Central memory CD4-positive, alpha-beta T cell (primary cell): ENCODE measurements at places on chromosomes 13 and 19.

GRCh38 chr13:48066310-48066989, 28.5 kb downstream of the MED4 start:
- DNase-seq, result no peak

DNA sequence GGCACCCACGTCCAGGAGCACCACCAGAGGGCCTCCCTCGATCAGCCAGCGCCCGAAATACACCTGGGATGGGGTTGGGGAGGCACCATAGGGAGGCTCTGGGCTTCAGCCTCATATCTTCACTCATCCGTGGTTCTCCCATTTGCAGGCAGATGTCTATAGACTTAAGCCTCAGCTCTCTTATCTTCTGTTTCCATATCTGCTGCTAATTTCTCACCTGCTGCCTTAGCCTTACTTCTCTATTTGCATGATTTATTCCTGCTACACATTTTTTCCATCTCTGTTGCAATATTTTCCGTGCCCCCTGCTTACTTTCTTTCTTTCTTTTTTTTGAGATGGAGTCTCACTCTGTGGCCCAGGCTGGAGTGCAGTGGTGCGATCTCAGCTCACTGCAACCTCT, 5.8 kb downstream of the GYS1 start:
- no peak for DNase-seq

DNA sequence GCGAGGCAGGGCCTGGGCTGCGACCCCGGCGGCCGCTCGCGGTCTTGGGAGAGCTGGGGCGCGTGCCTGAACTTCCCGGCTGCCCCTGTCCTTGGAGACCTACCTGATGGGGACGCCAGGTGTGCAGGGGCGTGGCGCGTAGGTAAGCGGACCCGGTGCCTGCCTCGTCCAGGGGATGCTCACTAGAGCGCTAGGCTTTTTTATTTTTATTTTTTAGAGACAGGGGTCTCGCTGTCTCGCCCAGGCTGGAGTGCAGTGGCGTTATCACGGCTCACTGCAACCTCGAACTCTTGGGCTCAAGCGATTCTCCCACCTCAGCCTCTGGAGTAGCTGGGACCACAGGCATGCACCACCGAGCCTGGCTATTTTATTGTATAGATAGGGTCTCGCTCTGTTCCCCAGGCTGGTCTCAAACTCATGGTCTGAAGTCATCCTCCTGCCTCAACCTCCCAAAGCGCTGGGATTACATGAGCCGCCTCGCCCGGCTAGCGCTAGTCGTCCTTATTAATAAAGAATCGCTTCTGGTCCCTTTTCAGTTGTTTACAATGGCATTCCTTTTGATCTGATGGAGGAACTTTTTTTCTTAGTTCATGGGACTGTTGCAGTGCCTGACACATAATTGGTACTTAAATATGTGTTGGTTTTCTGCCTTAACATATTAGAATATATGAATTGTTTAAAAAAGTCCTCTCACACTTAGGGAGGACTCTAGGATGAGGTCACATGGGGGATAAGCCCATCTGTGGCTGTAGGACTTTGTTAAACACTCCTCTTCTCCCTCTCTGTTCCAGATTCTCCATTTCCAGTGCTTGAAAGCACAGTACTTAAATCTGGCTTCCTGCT, 812 bp downstream of the DPY19L3 start:
- DNase-seq, result no peak

DNA sequence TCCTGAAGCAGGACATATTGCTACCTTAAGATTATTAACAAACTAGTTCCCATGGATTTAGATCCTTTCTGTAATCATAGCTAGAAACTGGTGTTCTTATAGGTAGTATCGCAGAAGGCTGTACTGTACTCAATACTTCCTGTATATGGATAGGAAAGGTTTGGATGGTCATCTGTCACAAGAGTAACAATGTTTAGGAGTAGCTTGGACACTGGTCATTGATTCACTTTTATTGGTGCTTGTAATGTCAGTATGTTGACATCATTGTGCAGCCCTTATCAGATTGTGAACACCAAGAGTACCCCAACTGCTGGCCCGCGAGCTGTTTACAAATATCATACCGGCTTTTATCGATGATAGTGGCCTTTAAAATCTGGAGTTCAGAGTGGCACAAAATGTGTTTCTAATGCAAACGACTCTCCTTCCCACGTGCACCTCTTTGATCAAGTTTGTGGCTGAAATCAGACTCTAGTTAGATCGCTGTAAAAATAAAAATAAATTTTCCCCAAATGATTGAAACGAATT, 605 bp upstream of the CDK8 start:
- DNase-seq, result no peak

DNA sequence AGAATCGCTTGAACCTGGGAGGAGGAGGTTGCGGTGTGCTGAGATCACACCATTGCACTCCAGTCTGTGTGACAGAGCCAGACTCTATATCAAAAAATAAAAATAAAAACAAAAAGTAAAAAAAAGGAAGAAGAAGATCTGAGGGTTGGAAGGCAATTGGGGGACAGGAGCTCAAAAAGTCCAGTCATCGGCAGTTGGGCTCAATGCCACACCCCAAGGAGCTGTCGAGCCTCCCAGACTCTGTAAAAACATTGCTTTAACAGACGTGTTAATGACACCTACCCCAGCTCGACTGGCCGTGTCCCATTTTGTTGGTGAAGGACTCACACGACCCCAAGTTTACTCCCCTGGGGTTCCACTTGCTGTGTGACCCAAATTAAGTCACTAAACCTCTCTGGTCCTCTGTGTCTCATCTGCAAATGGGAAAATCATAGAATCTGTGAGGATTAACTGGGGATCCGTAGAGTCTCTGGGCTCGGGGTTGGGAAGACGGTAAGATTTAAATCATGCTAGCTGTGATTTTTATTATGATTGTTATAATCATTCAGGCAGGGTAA, 7.0 kb downstream of the GNA15 start:
- DNase-seq, result no peak

GRCh38 chr13:40082639-40083038, 427.2 kb downstream of the COG6 start:
- no peak for DNase-seq

DNA sequence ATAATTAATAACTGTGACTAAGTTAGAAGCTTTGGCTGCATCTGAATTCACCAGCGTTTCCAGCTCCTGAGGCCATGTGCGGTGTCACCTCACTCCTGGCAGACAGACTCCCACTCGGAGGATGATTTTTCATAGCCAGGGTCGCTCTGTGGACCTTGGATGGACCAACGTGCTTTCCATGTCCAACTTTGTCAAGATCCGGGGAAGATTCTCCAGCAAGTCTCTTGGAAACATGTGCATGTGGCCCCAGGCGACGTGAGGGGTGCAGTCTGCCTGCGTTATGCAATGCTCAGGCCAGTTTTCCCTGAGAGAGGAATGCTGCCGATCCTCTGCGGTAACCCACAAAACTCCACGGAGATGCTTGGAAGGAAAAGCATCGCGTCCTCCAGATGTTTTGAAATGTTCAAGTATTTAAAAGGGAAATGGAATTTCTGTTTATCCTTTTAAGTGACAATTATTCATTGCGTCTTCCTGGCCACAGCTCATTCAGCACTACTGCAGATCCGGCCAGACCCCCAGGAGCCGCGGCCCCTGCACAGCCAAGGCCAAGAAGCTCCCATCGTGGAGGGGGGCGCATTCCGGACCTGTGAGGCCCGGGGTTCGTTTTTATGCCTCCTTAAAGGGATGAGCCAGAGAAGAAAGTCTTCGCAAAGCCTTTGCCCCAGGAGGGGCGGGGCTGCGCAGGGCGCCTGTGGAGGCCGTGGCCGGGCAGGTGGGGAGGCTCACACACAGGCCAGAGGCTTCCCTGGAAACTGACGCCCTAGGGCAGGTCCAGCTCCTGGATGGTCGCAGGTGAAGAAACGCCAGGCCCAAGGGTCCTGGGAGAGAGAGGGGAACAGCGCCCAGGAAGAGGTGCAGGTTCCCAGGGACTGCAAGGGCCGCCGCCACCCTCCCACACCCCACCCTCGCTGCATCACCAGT, 46.0 kb downstream of the C13orf46 start:
- DNase-seq, result no peak

GRCh38 chr13:41973247-41973741, 12.4 kb upstream of the VWA8 start:
- DNase-seq, result no peak

DNA sequence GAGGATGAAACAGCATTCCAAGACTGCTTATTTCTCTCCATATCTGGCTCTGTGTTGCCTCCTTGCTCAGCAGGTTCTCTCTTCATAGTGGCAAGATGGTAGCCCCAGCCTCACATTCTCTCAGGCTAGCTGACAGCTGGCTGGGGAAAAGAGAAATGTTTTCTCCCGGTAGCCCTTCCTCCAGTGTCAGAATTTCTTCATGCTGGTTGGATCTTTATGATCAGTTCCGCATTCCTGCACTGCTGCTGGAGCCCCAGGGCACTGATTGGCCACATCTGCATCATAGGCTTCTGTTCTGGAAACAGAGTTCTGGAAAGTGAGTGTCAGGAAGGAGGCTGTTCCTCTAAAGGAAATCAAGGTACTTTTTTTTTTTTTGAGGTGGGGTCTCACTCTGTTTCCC, 24.6 kb downstream of the POP4 start:
- no peak for DNase-seq

DNA sequence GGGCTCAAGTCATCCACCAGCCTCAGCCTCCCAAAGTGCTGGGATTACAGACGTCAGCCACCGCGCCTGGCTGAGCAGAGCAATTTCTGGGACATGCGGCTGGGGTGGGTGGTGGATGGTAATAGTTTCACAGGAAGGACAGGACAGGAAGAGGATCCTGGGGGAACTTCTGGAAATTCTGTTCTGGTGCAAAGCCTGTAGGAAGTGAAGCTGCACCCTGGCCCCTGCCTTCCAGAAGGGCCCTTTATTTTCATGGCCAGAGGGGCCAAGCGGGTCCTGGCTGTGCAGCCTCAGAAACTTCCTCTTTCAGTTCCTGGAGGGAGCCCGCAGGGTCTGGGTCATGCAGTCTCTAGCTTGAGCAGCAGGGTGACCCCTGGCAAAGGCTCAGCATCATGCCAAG, 15.7 kb downstream of the FEM1A start:
- no peak for DNase-seq

GRCh38 chr13:107937848-107938247, 277.5 kb downstream of the LIG4 start:
- no peak for DNase-seq

- DNase-seq, result no peak
These were observed 291.5 kb downstream of the ZNF536 start for GRCh38 chr19:30663611-30664174.

DNA sequence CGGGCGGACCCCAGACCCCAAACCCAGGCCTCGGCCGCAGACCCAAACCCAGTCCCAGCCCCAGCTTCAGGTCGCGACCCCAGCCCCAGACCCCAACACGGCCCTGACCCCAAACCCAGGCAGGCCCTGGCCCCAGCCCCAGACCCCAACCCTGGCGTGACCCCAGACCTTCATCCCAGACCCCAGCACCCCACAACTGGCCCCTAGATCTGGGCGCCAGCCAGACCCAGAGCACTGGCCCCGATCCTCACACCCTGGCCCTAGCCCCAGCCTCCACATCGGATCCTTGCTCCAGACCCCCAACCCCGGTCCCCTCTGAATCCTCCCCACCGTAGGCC, 7.5 kb downstream of the MBD3 start:
- no peak for DNase-seq

DNA sequence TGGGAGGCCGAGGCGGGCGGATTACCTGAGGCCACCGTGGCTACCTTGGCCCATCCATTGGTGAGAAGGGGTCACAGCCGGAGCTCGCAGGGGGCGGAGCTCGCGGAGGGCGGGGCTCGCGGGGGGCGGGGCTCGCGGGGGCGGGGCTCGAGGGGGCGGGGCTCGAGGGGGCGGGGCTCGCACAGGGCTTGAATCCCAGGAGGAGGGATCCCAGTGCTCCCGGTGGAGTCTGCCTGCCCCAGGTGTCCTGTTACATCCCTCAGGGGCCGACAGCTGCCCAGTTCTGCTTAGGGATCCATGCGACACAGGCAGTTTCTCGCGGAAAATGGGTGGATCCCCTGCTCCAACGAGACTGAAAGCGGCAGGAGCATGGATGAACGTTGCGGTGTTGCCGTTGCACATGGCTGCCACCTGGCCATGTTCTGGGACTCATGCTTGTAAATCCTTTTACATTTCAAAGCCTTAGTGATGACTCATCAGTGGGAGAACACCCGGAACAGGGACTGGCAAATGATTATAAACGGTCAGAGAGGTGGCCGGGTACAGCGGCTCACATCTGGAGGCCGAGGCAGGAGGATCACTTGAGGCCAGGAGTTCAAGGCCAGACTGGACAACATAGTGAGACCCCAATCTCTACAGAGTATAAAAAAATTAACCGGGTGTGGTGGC, 25.1 kb downstream of the TMPRSS9 start:
- no peak for DNase-seq

DNA sequence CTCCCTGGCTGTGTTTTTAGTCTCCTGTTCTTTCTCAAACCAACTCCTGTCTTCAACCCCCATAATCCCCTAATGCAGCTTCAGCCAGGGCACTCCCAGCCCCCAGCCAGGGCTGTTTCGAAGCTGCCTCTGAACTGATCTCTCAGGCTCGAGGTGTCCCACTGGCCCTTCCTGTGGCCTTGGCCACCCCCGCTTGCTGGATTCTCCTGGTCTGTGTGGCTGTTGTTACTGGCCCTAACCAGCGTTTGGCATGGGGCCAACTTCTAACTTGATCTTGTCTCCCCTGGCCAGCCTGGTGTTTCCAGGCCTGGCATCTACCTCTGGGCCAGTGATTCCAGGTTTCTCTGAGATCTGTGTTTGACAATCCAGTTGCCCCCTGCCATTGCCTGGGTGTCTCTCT, 11.0 kb downstream of the XAB2 start:
- no peak for DNase-seq

- DNase-seq, result no peak
These were observed 89.4 kb downstream of the PCCA start for GRCh38 chr13:100178309-100178708.

DNA sequence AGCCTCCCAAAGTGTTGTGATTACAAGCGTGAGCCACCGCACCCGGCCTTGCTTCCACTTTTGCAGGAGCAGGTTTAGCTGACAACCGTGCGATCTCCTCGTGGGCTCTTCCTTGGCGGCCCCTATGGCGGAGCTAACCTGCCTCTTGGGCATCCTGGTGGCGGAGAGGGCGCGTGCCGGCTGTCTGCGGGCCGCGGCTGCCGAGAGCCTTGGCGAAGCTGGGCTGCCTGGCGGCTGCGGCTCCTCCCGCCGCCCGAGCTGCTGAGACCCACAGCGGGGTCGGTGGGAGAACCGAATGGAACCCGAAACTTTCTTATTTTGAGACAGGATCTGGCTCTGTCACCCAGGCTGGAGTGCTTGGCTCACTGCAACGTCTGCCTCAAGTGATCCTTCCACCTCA, 55.7 kb downstream of the NLRP12 start:
- DNase-seq, result no peak

- DNase-seq, result no peak
These were observed 7.1 kb upstream of the HSH2D start for GRCh38 chr19:16136185-16136999.

DNA sequence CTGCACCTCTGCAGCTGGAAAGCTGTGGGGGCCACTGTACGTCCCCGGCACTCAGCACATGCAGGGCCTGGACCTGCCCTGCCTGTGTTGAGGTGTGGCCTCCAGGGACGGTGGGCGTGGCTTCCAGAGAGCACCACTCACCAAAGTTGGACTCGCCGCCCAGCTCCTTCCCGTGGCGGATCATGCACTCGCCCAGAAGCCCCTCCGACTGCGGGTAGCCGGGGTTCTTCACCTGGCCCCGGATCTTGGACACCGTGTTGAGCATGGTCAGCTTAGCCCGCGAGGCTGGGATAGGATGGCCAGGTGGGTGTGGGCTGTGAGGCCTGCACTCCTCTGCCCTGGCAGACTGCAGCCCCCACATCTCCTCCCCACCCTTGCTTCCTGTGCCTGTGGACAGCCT, 22.0 kb downstream of the MPND start:
- DNase-seq, result no peak
